ENCODE measurements at places on chromosomes 13 and 19. TPM values are rescaled to one million over a fixed set of nuclear protein-coding genes. Genes with fewer than 3 reads are reported as not detected.

RAB3A gene
- total RNA-seq: 1.9 TPM

TRPM4 gene
- total RNA-seq: 70.0 TPM

RFPL4A gene
- not detected for total RNA-seq

HSPB6 gene
- 0.71 TPM for total RNA-seq

CBY2 gene
- not detected for total RNA-seq

ATP4B gene
- total RNA-seq: not detected

F10 gene
- not detected for total RNA-seq

C13orf46 gene
- 0.33 TPM for total RNA-seq

IGFL1 gene
- not detected for total RNA-seq

DNA sequence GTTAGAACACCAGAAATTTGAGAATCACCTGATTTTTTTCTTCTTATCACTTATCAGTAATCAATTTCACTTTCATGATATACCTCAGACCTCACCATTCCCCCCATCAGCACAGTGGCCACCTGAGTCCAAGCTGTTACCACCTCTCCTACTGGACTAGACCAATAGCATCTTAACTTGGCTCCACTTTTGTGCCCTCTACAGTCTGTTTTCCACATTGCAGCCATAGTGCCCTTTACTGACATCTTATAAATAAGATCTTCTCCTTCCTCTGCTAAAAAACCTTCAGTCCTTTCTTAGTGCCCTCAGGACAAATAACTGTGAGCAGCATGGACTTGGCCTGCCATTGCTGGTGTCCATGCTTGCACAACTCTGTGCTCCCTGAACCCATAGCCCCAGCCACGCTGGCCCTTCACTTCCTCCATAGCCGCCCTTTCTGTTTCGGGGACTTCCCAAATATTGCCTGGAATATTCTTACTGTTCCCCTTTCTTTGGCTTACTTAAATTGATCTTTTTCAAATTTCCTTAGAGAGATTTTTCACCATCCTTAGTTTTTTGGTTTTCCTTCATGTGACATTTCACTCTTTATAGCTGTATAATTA, 380.8 kb downstream of the LMO7 start:
- H3K27ac ChIP-seq: no peak overlapping the region
- H3K4me3 ChIP-seq: no peak overlapping the region
- peak; percentile 9 for DNase-seq

DNA sequence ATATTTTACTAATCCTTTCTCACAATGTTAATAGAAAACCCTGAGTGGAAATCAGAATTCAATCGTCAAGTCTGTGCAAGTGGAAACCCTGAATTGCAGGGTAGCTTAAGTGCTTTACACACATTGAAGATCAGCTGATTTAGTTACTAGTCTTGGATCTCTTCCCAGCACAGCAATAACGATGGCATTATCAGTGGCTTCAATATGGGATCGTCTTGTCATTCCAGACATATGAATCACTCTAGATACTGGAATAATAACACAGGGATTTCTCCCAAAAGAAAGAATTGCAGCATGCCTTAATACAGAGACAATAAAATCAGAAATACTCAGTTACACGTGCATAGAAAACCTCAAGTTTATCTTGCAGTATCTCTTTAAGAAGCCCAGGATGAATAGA, 12.6 kb upstream of the METTL21C start:
- H3K27ac ChIP-seq: no peak overlapping the region
- H3K4me3 ChIP-seq: no peak overlapping the region
- H3K4me1 ChIP-seq: peaks cover 15% of the 10 kb centered on the region
- H3K36me3 ChIP-seq: no peaks in the 10 kb centered on the region

- no peaks in the 10 kb centered on the region for H3K36me3 ChIP-seq
- no peak overlapping the region for H3K27ac ChIP-seq
- H3K27me3 ChIP-seq: no peaks in the 10 kb centered on the region
- no peak overlapping the region for H3K4me3 ChIP-seq
- no peak for DNase-seq
- H3K4me1 ChIP-seq: no peaks in the 10 kb centered on the region
Measured at GRCh38 chr13:62209529-62209928, 793.9 kb upstream of the PCDH20 start.

DNA sequence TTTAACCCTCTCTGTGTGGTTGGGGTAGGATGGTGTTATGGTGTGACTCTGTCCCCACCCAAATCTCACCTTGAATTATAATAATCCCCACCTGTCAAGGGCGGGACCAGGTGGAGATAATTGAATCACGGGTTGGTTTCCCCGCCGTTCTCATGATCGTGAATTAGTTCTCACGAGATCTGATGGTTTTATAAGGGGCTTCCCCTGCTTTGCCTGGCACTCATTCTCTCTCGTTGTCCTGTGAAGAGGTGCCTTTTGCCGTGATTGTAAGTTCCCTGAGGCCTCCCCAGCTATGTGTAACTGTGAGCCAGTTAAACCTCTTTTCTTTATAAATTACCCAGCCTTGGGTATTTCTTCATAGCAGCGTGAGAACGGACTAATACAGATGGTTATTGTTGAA, 68.8 kb downstream of the ARHGEF7 start:
- H3K4me1 ChIP-seq: peaks cover 8% of the 10 kb centered on the region
- no peaks in the 10 kb centered on the region for H3K36me3 ChIP-seq
- no peak overlapping the region for H3K4me3 ChIP-seq
- no peak overlapping the region for H3K27ac ChIP-seq
- DNase-seq: no peak

- DNase-seq: no peak
- no peaks in the 10 kb centered on the region for H3K27me3 ChIP-seq
- H3K36me3 ChIP-seq: no peaks in the 10 kb centered on the region
- H3K27ac ChIP-seq: no peak overlapping the region
Measured at GRCh38 chr19:51784109-51784785, 10.7 kb upstream of the FPR3 start.

- no peak overlapping the region for H3K27ac ChIP-seq
- no peaks in the 10 kb centered on the region for H3K36me3 ChIP-seq
- H3K27me3 ChIP-seq: peaks cover 94% of the 10 kb centered on the region
- no peak overlapping the region for H3K4me3 ChIP-seq
- peaks cover 8% of the 10 kb centered on the region for H3K4me1 ChIP-seq
Measured at GRCh38 chr19:33758541-33759013, 38.1 kb upstream of the KCTD15 start.

DNA sequence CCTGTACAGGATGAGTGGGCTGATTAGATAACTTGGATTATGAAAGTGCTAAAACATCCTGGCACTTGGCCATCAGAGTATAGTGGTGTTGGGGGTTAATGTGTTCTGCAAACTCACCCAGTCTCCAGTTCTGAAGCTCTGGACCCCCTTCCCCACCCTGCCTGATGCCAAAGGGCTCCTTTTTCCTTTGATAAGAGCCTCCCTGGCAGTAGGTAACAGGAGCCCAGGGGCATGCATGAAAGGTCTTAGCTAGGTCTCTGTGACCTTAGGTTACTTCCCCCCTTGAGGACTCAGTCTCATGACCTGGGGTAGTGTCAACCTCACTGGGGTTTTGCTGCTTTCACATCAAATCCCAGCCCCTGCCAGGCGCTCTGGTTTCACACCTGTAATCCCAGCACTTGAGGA, 2.5 kb downstream of the RPS28 start:
- no peak overlapping the region for H3K4me3 ChIP-seq
- H3K27me3 ChIP-seq: peaks cover 24% of the 10 kb centered on the region
- H3K4me1 ChIP-seq: peaks cover 13% of the 10 kb centered on the region
- peaks cover 28% of the 10 kb centered on the region for H3K36me3 ChIP-seq
- H3K27ac ChIP-seq: no peak overlapping the region

DNA sequence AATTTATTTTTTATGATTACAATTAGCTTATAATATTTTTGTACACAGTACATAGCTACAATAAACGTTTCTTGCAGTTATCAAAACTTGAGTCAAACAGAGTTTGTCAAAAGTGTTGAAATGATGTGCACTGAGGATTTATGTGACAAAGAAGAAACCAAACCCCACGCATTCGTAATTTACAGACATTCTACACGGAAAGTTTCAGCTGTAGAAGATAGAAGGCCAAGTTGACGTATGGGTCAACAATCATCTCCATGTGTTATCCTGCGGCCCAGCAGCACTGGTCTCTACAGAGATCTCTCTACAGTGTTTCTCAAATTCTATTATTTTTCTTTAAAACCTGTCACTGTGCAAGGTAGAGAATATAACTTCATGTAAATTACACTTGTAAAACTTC, 1507.6 kb downstream of the PCDH9 start:
- no peaks in the 10 kb centered on the region for H3K27me3 ChIP-seq
- no peak for DNase-seq

DNA sequence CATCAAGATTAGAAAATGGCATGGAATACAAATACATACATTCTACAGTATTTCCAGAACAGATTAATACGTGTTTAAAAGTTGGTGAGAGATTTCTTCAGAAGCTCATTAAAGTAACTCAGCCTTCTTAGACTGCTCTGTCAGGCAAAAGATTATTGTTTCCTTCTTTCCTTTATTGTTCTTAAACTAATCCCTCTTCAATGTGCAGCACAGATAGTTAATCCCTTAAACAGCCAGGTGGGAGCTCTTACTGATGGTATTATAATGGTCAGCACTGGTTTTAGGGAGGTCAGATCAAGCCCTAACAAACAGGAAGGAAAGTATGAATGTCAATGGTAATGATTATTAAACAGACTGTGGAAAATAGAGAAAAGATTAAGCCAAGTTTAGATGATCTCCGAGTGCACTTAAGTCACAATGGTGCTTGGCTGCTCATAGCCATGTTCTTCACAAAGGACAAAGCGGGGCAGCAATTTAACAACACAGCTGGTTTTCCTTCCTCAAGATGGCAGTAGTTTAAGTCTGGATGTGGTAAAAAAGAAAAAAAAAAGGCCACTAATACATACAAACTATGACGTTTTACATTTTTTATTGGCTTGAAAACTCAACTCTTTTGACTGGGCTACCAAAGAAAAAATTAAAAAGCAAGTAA, 992.6 kb downstream of the PCDH9 start:
- DNase-seq: no peak
- no peaks in the 10 kb centered on the region for H3K36me3 ChIP-seq
- H3K27ac ChIP-seq: no peak overlapping the region
- no peaks in the 10 kb centered on the region for H3K27me3 ChIP-seq

- H3K36me3 ChIP-seq: no peaks in the 10 kb centered on the region
- no peak overlapping the region for H3K4me3 ChIP-seq
- H3K4me1 ChIP-seq: no peaks in the 10 kb centered on the region
- H3K27ac ChIP-seq: no peak overlapping the region
Measured at GRCh38 chr13:93328943-93329342, 102.3 kb downstream of the GPC6 start.

- no peaks in the 10 kb centered on the region for H3K36me3 ChIP-seq
- no peaks in the 10 kb centered on the region for H3K27me3 ChIP-seq
- no peak overlapping the region for H3K27ac ChIP-seq
- DNase-seq: no peak
- H3K4me3 ChIP-seq: no peak overlapping the region
Measured at GRCh38 chr13:92849381-92849780, 377.2 kb upstream of the GPC6 start.

DNA sequence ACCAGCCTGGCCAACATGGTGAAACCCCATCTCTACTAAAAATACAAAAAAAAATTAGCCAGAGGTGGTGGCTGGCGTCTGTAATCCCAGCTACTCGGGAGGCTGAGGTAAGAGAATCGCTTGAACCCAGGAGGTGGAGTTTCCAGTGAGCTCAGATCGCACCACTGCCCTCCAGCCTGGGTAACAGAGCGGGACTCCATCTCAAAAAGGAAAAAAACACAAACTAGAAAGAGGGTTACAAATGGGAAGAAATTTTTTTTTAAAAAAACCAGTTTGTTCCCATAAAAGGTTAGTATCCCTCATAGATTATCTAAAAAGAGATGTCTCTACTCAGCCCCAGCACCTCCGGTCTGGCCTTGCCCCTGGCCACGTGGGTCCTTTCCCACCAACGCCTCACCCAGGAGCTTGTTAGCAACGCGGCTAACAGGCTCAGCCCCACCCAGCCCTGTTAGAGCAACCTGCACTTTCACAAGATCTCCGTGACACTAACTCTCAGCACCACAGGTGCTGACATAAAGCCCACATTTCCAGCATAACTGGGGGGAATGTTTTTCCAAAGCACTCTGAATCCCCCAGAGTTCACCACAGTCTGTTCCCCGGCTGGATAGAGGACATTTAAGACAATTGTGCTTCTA, 4.3 kb downstream of the DMKN start:
- peak overlapping the region; percentile 93 for H3K4me3 ChIP-seq
- H3K27ac ChIP-seq: peak overlapping the region; percentile 94
- peaks cover 17% of the 10 kb centered on the region for H3K4me1 ChIP-seq
- peaks cover 49% of the 10 kb centered on the region for H3K36me3 ChIP-seq
- peaks cover 25% of the 10 kb centered on the region for H3K27me3 ChIP-seq
- peak; percentile 83 for DNase-seq

DNA sequence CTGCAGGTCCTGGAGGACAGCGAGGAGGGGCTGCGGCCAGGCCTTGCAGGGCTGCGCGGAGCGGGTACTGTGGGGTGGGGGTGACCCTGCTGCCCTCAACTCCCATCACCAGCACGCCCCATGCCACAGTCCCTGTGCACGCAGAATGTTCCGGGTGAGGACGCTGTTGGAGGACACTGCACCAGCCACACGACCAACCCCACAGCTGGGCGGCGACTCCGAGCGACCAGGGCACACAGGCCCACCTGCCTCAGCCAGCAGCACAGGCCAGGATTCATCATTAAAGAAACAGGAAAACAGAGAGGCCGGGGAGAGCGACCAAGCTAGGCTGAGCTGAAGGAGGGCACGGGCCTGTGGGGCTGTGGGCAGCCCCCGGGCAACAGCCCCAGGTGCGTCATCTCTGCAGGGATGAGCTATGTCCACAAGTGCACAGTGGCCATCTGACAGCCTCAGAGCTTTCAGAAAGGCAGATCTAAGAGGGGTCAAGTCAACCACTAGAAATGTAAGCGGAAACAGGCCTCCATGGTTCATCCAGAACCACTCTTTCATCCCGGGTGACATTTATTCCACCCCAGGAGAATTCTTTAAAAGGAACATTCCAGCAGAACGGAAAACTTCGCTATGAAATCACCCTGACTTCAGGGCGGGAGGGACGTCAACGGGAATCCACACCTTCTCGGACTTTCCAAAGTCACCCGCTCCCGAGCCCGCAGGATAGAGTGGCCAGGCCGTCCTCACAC, 1.5 kb downstream of the GAS6 start:
- peak overlapping the region; percentile 31 for H3K4me3 ChIP-seq
- H3K27me3 ChIP-seq: no peaks in the 10 kb centered on the region
- no peak overlapping the region for H3K27ac ChIP-seq
- H3K36me3 ChIP-seq: no peaks in the 10 kb centered on the region
- no peaks in the 10 kb centered on the region for H3K4me1 ChIP-seq
- DNase-seq: no peak

DNA sequence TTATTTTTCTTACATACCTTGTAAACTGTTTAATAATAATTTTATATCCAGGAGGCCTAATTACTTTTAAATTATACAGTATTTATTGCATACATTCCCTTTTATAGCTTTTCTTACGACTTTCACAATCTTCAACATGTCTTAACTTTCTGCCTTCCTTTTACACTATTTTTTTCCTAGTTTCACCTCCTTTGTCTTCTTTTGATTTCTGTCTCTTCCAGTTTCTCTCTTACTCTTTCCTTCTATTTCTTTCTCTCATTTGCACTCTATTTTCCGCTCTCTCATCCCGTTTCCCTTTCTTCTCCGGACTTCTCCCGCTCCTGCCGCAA, 11.5 kb downstream of the ZNF552 start:
- H3K27me3 ChIP-seq: no peaks in the 10 kb centered on the region
- H3K4me3 ChIP-seq: peak overlapping the region; percentile 70
- peaks cover 50% of the 10 kb centered on the region for H3K4me1 ChIP-seq
- peak overlapping the region; percentile 37 for H3K27ac ChIP-seq
- peaks cover 71% of the 10 kb centered on the region for H3K36me3 ChIP-seq

GRCh38 chr19:21109116-21109515, 27.1 kb downstream of the ZNF714 start:
- H3K4me1 ChIP-seq: no peaks in the 10 kb centered on the region
- H3K36me3 ChIP-seq: no peaks in the 10 kb centered on the region
- no peak overlapping the region for H3K4me3 ChIP-seq
- no peaks in the 10 kb centered on the region for H3K27me3 ChIP-seq
- no peak for DNase-seq
